ENCODE measurements at places on chromosomes 1 and 21. TPM values are rescaled to one million over a fixed set of nuclear protein-coding genes. Genes with fewer than 3 reads are reported as not detected.

GRCh38 chr1:153352523-153352922 lies 3.9 kb upstream of the PGLYRP4 start:
- DNase-seq: no peak
- H3K27me3 ChIP-seq: no peaks in the 10 kb centered on the region
- H3K27ac ChIP-seq: no peak overlapping the region
- no peaks in the 10 kb centered on the region for H3K36me3 ChIP-seq

DNA sequence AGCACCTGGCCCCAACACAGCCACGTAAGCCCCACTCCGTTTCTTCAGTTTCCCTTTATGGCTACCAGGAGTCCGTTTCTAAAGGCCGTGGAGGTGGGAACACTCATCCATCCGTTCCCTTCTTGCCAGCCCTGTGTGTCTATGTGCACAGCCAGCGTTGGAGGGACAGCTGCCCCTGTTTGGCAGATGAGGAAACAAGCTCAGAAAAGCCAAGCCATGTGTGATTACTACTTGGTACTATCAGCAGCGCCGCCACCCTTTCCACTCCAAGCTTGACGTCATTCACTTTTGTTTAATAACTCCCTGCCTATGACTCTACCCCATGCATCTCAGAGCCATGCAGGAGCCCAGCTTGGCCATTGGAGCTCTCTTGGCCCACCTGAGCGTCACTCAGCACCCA lies 3.5 kb downstream of the LRP8 start:
- no peak for DNase-seq
- peaks cover 7% of the 10 kb centered on the region for H3K36me3 ChIP-seq
- no peak overlapping the region for H3K27ac ChIP-seq
- peaks cover 14% of the 10 kb centered on the region for H3K4me1 ChIP-seq
- H3K4me3 ChIP-seq: no peak overlapping the region
- H3K27me3 ChIP-seq: no peaks in the 10 kb centered on the region

DNA sequence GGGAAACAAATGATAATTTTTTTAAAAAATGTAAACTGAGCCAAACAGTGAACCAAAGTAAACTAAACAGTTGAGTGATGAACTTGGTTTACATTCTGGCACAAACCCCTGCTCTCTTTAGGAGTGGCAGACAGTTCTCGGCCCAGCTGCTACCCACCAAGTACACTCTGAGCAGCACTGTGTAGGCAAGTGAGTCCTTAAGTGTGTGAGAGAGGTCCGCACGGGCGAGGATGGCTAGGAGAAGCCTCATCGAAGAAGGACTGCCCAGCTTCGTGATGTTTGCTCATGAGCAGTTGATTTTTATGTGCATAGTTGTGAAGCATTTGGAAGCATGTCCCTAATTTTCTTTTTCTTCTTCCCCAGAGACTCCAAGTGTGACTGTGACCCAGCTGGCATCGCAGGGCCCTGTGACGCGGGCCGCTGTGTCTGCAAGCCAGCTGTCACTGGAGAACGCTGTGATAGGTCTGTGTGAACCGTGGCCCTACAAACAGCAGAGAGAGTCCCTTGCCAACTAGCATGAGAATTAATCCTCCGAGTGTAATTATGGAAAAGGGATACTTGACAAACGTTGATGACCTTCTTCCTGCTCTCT lies 32.1 kb downstream of the LAMC2 start:
- no peak overlapping the region for H3K4me3 ChIP-seq
- H3K4me1 ChIP-seq: peaks cover 34% of the 10 kb centered on the region
- peaks cover 19% of the 10 kb centered on the region for H3K36me3 ChIP-seq
- DNase-seq: no peak
- peak overlapping the region; percentile 35 for H3K27ac ChIP-seq
- no peaks in the 10 kb centered on the region for H3K27me3 ChIP-seq

GPR52 gene
- total RNA-seq: 3.1 TPM

DNA sequence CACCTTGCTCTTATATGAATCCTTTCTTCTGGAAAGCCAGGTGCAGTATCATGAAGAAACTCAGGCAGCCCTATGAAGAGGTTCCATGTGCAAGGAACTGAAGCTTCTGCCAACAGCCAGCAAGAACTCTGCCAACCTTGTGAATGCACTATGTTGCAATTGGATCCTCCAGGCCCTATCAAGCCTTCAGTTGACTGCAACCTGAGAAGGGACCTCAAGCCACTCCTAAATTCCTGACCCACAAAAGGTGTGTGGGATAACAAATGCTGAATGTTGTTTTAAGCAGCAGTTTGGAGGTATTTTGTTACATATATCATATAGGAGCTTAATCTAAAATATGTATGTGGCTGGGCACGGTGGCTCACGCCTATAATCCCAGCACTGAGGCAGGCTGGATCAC lies 84.0 kb downstream of the RERE start:
- peak overlapping the region; percentile 14 for H3K27ac ChIP-seq
- no peaks in the 10 kb centered on the region for H3K27me3 ChIP-seq
- no peak for DNase-seq
- peaks cover 3% of the 10 kb centered on the region for H3K4me1 ChIP-seq
- H3K36me3 ChIP-seq: no peaks in the 10 kb centered on the region

GRCh38 chr1:29708796-29709703 lies 472.7 kb downstream of the PTPRU start:
- no peak for DNase-seq
- no peak overlapping the region for H3K4me3 ChIP-seq
- H3K4me1 ChIP-seq: peaks cover 28% of the 10 kb centered on the region
- peak overlapping the region; percentile 65 for H3K27ac ChIP-seq
- no peaks in the 10 kb centered on the region for H3K27me3 ChIP-seq
- H3K36me3 ChIP-seq: no peaks in the 10 kb centered on the region

GRCh38 chr21:43922949-43923348 lies 57.9 kb downstream of the AGPAT3 start:
- no peaks in the 10 kb centered on the region for H3K27me3 ChIP-seq
- H3K27ac ChIP-seq: no peak overlapping the region
- peaks cover 45% of the 10 kb centered on the region for H3K4me1 ChIP-seq
- no peak overlapping the region for H3K4me3 ChIP-seq

WNT9A gene
- 2.4 TPM for total RNA-seq

DNA sequence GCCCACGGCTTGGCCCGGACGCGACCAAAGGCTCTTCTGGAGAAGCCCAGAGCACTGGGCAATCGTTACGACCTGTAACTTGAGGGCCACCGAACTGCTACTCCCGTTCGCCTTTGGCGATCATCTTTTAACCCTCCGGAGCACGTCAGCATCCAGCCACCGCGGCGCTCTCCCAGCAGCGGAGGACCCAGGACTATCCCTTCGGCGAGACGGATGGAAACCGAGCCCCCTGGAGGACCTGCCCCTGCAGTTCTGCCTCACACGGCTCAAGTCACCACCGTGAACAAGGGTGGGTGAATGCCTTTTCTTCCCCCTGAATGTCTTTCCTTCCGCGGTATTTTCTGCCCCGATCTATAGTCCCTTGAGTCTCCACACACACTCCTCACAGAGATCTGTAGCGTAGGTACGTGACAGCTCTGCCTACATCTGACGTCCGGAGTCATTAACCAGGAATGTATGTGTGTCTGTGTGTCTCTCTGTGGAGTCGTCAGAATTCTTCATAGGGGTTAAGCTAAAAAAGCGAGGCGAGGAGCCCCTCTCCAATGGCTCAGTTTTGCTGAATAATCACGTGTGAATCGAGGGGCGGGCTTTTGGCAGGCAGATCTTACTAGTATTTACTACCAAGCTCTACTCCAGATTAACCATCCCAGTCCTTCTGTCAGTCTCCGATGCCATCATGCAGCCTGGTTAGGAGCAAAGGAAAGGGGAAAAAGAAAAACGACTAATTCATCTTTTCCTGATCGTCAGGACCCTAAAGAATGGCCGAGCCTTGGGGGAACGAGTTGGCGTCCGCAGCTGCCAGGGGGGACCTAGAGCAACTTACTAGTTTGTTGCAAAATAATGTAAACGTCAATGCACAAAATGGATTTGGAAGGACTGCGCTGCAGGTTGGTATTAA lies at the start of gene CDKN2C:
TSS of gene CDKN2C (plus strand) at position 635 of the 898 bp plus-strand sequence. CDS start at position 759, 124 bp downstream.
- H3K36me3 ChIP-seq: no peaks in the 10 kb centered on the region
- H3K4me1 ChIP-seq: peaks cover 49% of the 10 kb centered on the region
- peak within 1 kb of the TSS; percentile 95 for H3K27ac ChIP-seq
- DNase-seq: no peak

C1orf74 gene
- total RNA-seq: 2.9 TPM

Measured in esophagus squamous epithelium (tissue), 5 donors.